ENCODE measurements at places on chromosomes 11 and 22. TPM values are rescaled to one million over a fixed set of nuclear protein-coding genes. Genes with fewer than 3 reads are reported as not detected.
A peak's percentile ranks its signal among the peaks of the same experiment; 100 is the strongest.

DNA sequence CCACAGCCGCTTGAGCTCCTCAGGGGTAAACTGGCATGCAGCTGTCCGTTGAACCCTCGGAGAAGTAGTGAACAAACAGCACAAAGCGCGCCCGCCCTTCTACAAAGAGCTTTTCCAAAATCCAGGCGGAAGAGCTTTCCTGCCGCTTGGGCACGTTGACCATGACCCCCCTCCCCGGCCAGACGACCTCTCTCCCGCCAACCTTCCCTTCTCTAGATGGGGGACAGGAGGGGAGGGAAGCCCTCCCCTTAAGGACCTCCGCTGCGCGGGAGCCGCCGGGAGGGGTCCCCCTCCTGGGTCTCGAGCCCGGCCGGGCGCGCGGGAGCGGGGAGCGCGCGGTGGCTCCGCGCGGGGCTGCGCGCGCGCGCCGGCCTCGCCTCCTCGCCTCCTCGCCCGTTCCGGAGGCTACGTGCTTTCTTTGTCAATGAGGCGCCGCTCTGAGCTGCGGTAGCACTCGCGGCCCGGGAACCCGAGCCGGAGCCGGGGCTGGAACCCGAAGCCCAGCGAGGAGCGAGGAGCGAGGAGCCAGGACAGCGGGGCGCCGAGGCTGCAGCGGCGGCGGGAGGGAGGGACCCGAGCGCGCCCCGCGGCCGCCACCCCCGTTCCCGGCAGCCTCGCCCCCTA, 118.6 kb downstream of the HIPK3 start:
- H3K36me3 ChIP-seq, result no peaks in the 10 kb centered on the region
- H3K4me1 ChIP-seq, result peaks cover 11% of the 10 kb centered on the region
- peaks cover 47% of the 10 kb centered on the region for H3K27me3 ChIP-seq
- DNase-seq, result no peak
- peak within 1 kb of the TSS; percentile 18 for H3K4me3 ChIP-seq

DNA sequence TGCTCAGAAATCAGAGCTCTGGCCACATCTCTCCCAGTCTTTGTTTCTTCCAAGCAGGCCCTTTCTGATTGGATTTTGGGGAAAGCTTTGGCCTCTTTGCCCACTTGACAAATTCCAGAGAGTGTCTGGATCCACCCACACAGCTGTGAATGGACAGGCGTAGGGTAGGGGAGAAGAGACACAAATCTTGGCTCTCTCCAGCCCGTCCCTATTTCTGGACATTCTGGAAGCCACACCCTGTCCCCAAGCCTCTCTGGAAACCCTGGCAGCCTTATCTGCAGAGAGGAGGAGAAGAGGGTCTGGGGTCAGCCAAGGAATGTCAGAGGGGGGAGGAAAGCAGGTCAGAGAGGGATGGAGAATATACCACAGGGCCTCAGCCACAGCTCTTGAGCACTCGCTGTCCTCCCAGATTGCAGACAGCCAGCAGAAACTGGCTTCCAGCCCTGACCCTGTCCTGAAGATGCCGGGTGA, 59.5 kb upstream of the WNT11 start:
- no peaks in the 10 kb centered on the region for H3K36me3 ChIP-seq
- peaks cover 12% of the 10 kb centered on the region for H3K4me1 ChIP-seq
- DNase-seq, result no peak
- H3K27ac ChIP-seq, result peak overlapping the region; percentile 47
- H3K27me3 ChIP-seq, result no peaks in the 10 kb centered on the region

GRCh38 chr11:95175818-95176380, 55.1 kb downstream of the SESN3 start:
- no peak overlapping the region for H3K4me3 ChIP-seq
- no peaks in the 10 kb centered on the region for H3K27me3 ChIP-seq
- no peaks in the 10 kb centered on the region for H3K4me1 ChIP-seq

GRCh38 chr11:64096835-64097234, 61.1 kb downstream of the FLRT1 start:
- no peak overlapping the region for H3K4me3 ChIP-seq
- DNase-seq, result no peak
- peaks cover 49% of the 10 kb centered on the region for H3K4me1 ChIP-seq
- no peaks in the 10 kb centered on the region for H3K27me3 ChIP-seq

Gene TAGLN
- 6,854 TPM for total RNA-seq

DNA sequence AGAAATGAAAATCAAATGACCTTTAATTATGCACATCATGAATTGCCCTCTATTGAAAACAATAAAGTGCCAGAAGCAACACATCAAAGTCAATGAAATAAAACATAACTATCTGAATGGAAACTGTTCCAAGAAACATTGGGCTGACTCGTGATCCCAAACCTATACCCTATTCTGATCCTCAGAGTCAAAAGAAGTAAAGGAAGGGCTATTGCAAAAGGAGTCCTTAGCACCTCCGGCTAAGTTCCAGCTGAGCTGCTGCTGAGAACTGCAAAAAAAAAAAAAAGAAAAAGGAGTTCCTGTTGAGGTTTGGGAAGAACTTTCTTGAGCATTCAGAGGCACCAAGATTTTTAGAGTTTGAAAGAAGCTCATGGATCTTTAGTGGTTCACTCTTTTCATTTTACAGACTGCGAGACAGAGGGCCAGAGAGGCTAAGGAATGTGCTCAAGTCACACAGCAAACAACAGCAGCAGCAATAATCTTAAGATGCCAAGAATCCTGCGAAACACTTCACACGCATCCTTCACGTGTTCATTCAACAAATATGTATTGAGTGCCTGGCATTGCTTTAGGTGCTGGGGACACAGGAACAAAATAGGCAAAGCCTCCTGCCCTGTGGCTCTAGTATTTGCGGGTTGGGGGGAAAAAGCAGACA, 841 bp upstream of the TMPRSS13 start:
- H3K4me3 ChIP-seq, result no peak overlapping the region
- no peaks in the 10 kb centered on the region for H3K27me3 ChIP-seq
- DNase-seq, result no peak
- peaks cover 5% of the 10 kb centered on the region for H3K4me1 ChIP-seq
- H3K36me3 ChIP-seq, result no peaks in the 10 kb centered on the region
- H3K27ac ChIP-seq, result no peak overlapping the region

DNA sequence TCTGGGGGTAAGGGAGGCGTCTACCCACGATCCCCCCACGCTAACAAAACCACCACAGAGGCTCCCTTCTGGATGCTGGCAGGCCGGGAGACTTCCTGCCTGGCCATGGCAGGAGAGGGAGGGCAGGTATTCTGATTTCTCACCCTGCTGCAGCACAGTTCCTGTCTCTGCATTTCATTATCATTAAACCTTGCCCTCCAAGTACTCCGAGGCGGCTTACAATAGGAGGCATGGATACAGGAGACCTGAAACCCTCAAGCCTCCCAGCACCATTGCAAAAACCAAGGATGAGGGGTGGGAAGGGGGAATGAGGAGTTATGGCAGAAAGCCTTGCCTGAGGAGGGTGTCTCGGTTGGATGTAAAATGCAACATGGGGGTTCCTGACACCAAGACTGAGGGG, 44.1 kb upstream of the MN1 start:
- H3K27ac ChIP-seq, result peak overlapping the region; percentile 41
- H3K4me3 ChIP-seq, result no peak overlapping the region
- peaks cover 23% of the 10 kb centered on the region for H3K36me3 ChIP-seq
- peaks cover 30% of the 10 kb centered on the region for H3K4me1 ChIP-seq

- peaks cover 39% of the 10 kb centered on the region for H3K4me1 ChIP-seq
- no peak for DNase-seq
- no peaks in the 10 kb centered on the region for H3K36me3 ChIP-seq
- H3K27me3 ChIP-seq, result no peaks in the 10 kb centered on the region
- peak overlapping the region; percentile 62 for H3K4me3 ChIP-seq
Observed at GRCh38 chr11:8910649-8911026, 351 bp upstream of the AKIP1 start.

DNA sequence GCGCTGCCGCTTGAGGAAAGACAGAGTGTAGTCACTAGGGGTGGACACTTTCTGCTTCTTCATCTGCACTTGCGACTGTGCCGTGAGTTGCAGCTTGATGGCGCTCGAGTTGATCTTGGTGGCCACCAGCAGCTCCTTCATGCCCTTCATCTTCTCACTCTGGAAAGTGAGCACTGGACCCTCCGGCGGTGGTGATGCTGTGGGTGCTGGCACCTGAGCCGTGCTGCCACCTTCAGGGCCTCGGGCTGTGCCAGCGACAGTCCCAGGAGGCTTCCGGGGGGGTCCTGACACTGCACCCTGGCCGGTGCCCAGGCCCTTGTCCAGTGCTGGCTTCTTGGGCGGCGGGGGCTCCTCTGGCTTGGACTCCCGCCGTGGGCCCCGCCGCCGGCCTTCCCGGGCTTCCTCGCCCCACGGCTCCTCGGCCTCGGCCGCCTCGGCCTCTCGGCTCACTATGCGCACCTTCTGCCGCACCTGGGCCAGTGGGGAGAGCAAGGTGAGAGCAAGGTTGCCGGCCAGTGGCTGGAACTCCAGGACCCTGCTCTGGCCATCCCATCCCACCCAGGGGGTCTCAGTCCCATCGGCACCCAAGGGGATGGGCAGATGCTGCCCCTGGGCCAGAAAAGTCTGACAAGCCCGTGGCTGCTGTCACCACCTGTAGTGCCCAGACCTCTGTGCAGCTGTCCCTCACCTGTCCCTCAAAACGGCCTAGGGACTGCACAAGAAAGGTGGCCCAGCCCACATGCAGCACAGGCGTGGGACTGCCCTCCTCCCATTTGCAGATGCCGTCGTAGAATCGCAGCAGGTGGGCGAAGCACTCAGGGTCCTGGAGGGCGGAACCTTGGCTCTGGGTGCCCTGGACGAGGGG, 1.6 kb upstream of the MAP4K2 start:
- H3K27me3 ChIP-seq, result no peaks in the 10 kb centered on the region
- H3K4me1 ChIP-seq, result peaks cover 34% of the 10 kb centered on the region
- peak; percentile 68 for DNase-seq
- no peak overlapping the region for H3K4me3 ChIP-seq
- H3K27ac ChIP-seq, result peak overlapping the region; percentile 93
- H3K36me3 ChIP-seq, result peaks cover 6% of the 10 kb centered on the region

GRCh38 chr11:112025707-112026106, 499 bp downstream of the DLAT start:
- H3K27me3 ChIP-seq, result no peaks in the 10 kb centered on the region
- no peaks in the 10 kb centered on the region for H3K4me1 ChIP-seq
- H3K4me3 ChIP-seq, result peak overlapping the region; percentile 85
- H3K36me3 ChIP-seq, result no peaks in the 10 kb centered on the region
- H3K27ac ChIP-seq, result peak overlapping the region; percentile 92

- peak within 1 kb of the TSS; percentile 48 for H3K27ac ChIP-seq
- H3K27me3 ChIP-seq, result peaks cover 16% of the 10 kb centered on the region
- peak within 1 kb of the TSS; percentile 23 for H3K4me3 ChIP-seq
- no peaks in the 10 kb centered on the region for H3K36me3 ChIP-seq
- no peaks in the 10 kb centered on the region for H3K4me1 ChIP-seq
Observed at GRCh38 chr22:39994566-39995392, at the start of gene FAM83F. Gene FAM83F, plus strand, starts transcription at chr22:39994954. Its CDS starts 89 bp downstream, at chr22:39995043.

Gene RFPL3
- total RNA-seq, result not detected

Gene NOX4
- 11.4 TPM for total RNA-seq

DNA sequence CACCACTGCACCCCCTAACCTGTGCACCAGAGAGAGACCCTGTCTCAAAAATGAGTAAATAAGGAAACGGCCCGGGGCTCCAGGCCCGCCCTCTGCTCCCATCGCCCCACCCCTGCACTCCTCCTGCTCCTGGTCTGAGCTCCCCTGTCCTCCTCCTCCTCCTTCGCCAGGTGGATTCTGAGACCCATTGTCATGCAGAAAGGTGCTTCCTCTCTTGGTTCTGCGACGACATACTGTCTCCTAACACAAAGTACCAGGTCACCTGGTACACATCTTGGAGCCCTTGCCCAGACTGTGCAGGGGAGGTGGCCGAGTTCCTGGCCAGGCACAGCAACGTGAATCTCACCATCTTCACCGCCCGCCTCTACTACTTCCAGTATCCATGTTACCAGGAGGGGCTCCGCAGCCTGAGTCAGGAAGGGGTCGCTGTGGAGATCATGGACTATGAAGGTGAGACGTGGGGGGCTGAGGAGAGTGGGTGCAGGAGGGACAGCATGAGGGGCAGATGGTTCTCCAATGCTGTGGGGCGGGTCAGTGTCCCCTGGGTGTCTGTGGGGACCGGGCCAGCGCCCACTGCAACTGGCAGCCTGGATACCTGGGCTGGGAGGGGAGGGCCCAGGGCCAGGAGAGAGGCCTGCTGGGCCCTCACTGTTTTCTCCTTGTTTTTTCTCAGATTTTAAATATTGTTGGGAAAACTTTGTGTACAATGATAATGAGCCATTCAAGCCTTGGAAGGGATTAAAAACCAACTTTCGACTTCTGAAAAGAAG, 3.1 kb upstream of the APOBEC3D start:
- H3K27ac ChIP-seq, result no peak overlapping the region
- DNase-seq, result no peak
- no peaks in the 10 kb centered on the region for H3K27me3 ChIP-seq
- H3K4me3 ChIP-seq, result no peak overlapping the region
- H3K4me1 ChIP-seq, result no peaks in the 10 kb centered on the region
- H3K36me3 ChIP-seq, result no peaks in the 10 kb centered on the region

DNA sequence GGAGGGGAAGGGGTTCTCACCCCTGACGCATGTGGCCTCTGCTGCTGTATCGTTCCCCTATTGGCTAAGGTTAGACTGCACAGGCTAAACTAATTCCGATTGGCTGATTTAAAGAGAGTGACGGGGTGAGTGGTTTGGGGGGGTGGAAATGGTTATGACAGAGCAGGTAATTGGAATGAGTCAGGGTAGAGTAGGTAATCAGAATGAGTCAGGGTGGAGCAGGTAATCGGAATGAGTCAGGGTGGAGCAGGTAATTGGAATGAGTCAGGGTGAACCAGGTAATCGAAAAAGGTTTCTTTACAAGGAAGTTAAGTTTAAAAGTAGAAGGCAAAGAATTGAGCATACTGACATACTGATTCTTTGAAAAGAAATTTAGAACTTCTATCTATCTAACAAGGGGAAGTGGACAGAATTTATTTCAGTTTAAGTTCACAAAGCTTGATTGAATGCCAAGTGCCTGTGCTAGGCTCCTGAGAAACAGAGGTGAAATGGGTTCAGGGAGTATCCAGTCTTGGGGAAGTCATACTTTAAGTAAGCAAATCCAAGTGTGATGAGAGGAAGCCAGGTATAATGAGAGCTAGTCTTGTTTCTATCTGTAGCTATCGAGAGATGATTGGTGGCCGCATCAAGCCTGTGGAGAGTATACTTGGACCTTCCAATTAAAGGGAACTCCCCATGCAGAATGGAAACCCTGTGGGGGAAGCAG, 58.0 kb downstream of the C11orf91 start:
- H3K36me3 ChIP-seq, result no peaks in the 10 kb centered on the region
- no peak overlapping the region for H3K27ac ChIP-seq
- no peak overlapping the region for H3K4me3 ChIP-seq
- no peaks in the 10 kb centered on the region for H3K4me1 ChIP-seq
- H3K27me3 ChIP-seq, result no peaks in the 10 kb centered on the region

Gene GPR83
- 0.36 TPM for total RNA-seq

DNA sequence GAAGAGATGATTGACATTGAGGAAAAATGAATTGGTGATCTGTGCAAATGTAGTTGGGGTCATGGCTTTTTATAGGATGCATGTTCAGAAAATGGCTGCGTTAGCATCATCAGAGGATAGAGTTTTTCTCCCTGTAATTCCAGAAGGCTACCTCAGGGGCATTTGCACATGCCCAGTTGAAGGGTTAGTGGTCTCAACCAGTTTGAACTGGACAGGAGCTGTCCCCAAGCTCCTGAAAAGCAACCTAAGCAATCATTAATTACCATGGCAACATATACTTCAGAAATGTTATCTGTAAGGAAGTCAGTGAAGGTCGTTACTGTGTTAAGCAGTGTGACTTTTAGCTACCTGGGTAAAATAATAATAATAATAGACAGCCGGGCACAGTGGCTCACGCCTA, 29.3 kb downstream of the TUG1 start:
- H3K4me1 ChIP-seq, result no peaks in the 10 kb centered on the region
- H3K27me3 ChIP-seq, result no peaks in the 10 kb centered on the region
- H3K36me3 ChIP-seq, result no peaks in the 10 kb centered on the region

Gene PTS
- 17.2 TPM for total RNA-seq

- no peak overlapping the region for H3K4me3 ChIP-seq
- peak overlapping the region; percentile 46 for H3K27ac ChIP-seq
- no peaks in the 10 kb centered on the region for H3K4me1 ChIP-seq
- H3K36me3 ChIP-seq, result peaks cover 38% of the 10 kb centered on the region
Observed at GRCh38 chr11:9747828-9748227, 84.0 kb downstream of the SWAP70 start.

Gene OR2D2
- total RNA-seq, result not detected
